Mesangial cell (primary cell): ENCODE measurements at places on chromosomes 3 and 15. TPM values are rescaled to one million over a fixed set of nuclear protein-coding genes. Genes with fewer than 3 reads are reported as not detected.

TTBK2 gene
- 4.4 and 11.2 TPM in 2 replicates for total RNA-seq

RBPMS2 gene
- 0.63 and 1.3 TPM in 2 replicates for total RNA-seq

RABL3 gene
- 7.1 and 14.5 TPM in 2 replicates for total RNA-seq

ITPKA gene
- total RNA-seq = 5.4 and 8.4 TPM in 2 replicates

LOXL1 gene
- 82.8 and 257 TPM in 2 replicates for total RNA-seq

SERINC4 gene
- not detected in 2 replicates for total RNA-seq

ZNF717 gene
- 3.6 and 9.5 TPM in 2 replicates for total RNA-seq

NLGN1 gene
- 0.81 and 3.5 TPM in 2 replicates for total RNA-seq

GNL3 gene
- 31.2 and 48.9 TPM in 2 replicates for total RNA-seq

GPR149 gene
- not detected in 2 replicates for total RNA-seq

C3orf85 gene
- not detected in 2 replicates for total RNA-seq

HDAC11 gene
- 7.0 and 27.0 TPM in 2 replicates for total RNA-seq

FES gene
- 12.9 and 24.5 TPM in 2 replicates for total RNA-seq
